Mesenchymal stem cell (in vitro differentiated cells and primary cell): ENCODE measurements at places on chromosomes 7 and 10.

- no peak overlapping the region for H3K27ac ChIP-seq
- DNase-seq: no peak
- no peaks in the 10 kb centered on the region for H3K4me1 ChIP-seq
Measured at GRCh38 chr7:128148676-128149075, 92.4 kb upstream of the LEP start.

DNA sequence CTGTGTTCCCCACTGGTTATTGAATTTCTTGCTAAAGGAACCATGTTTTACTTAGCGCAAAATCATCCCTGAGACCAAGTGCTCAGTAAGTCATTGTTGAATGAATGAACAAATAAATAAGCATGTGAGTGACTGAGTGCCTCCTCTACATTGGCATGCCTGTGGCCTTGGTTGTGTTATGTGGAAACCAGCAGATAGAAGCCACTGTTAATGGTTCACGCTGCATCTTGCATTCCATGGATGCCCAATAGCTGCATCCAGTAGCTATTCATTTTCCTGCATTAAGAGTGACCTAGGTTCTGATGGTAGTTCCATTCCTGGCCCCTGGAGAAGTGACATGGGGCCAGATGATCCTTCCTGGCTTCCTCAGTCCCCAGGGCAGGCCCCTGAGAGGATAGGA is 113.3 kb upstream of the BMPER start:
- no peaks in the 10 kb centered on the region for H3K4me1 ChIP-seq
- no peak for DNase-seq
- H3K36me3 ChIP-seq: no peaks in the 10 kb centered on the region
- H3K27ac ChIP-seq: no peak overlapping the region

GRCh38 chr10:119769886-119770285 is 44.0 kb downstream of the INPP5F start:
- no peaks in the 10 kb centered on the region for H3K27me3 ChIP-seq
- H3K4me3 ChIP-seq: no peak overlapping the region
- peak; percentile 40 for DNase-seq
- no peak overlapping the region for H3K27ac ChIP-seq
- H3K36me3 ChIP-seq: no peaks in the 10 kb centered on the region

DNA sequence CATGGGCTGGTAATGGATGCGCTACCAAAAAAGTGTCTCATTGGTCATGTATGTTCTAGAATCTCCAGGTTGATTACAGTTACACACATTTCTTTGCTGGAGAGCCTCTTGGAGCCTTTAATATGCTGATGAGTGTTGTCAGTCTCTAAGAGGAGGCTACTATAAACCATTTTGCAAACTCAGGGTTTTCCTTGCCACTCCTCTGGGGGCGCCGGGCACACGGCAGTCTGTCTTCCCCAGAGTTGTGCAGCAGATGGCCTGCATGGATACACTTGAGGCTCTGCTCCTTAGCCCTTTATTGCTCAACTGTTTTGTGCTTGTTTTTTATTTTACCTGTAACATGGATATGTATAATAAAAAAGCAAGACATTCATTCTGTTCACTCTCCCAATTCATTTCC is 196.5 kb downstream of the ACTR3B start:
- no peaks in the 10 kb centered on the region for H3K4me1 ChIP-seq
- no peaks in the 10 kb centered on the region for H3K27me3 ChIP-seq
- no peak overlapping the region for H3K4me3 ChIP-seq

DNA sequence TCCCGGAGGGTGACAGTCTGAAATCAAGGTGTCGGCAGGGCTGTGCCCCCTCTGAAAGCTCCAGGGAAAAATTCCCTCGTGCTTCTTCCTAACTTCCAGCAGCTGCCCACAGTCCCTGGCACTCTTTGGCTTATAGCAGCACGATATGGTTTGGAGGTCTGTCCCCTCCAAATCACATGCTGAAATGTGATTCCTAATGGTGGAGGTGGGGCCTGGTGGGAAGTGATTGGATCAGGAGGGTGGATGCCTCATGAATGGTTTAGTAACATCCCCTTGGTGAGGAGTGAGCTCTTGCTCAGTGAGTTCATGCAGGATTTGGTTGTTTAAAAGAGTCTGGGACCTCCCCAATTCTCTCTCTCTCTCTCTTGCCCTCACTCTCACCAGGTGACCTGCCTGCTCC is 51.1 kb downstream of the GPAM start:
- peaks cover 20% of the 10 kb centered on the region for H3K27me3 ChIP-seq
- no peak for DNase-seq
- H3K4me3 ChIP-seq: no peak overlapping the region

DNA sequence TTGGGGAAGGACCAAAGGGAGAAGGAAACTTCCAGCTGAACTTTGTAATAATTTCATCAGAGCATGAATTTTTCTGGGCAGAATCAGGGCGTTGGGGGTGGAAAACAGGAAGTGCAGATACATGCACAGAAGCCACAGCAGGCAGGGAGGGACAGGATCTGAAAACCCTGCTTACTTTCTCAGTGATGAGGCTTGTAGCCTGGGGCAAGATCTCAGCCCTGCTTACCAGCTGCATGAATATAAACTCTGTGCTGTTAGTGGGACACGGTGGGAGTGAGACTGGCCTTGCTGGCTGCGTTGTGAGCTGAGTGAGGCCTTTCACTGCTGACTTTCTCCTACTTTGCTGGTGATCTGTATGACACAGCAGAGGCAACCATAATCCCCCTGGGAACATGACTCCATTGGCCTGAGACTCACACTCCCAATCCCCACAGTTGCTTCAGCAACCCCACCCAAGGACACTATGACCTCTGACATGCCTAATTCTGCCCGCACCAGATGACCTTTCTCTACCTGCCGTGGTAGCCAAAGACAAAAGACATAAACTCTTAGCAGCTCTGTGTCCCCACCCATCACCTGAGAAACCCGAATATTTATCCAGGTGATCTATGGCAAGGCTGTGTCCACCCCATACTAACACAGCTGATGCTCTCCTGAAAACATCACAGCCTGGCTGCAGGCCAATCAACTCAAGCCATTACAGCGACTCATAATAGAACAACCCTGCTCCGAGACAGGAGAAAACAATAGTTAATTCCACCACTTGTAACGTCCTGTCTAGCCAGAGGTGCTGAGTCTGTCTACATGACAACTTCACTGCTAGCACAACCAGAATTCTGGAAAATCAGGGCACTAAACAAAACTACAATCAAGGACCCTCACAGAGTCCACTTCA is 190.7 kb upstream of the CHRM2 start:
- no peaks in the 10 kb centered on the region for H3K36me3 ChIP-seq
- peaks cover 4% of the 10 kb centered on the region for H3K4me1 ChIP-seq
- peak overlapping the region; percentile 26 for H3K27ac ChIP-seq
- peak; percentile 69 for DNase-seq
- H3K27me3 ChIP-seq: no peaks in the 10 kb centered on the region

DNA sequence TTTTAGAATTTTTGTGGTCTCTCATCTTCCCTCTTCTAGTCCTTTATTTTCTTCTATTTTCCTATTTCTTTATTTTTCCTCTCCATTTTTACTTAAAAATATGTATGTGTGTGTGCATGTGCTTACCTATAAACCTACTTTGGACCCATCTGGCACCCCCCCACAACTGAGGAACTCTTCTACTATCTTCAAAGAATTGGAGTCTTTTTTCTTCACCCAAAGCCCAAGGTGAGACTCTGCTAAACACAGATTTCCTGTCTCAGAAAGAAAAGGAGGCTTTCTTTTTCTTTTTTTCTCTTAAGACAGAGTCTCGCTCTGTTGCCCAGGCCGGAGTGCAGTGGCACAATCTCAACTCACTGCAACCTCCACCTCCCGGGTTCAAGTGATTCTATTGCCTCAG is 24.2 kb downstream of the PRTFDC1 start:
- H3K4me3 ChIP-seq: no peak overlapping the region
- peaks cover 7% of the 10 kb centered on the region for H3K36me3 ChIP-seq
- no peaks in the 10 kb centered on the region for H3K27me3 ChIP-seq
- peaks cover 1% of the 10 kb centered on the region for H3K4me1 ChIP-seq

- H3K27ac ChIP-seq: peak overlapping the region; percentile 1
- H3K4me1 ChIP-seq: peaks cover 10% of the 10 kb centered on the region
- peaks cover 77% of the 10 kb centered on the region for H3K36me3 ChIP-seq
- no peak overlapping the region for H3K4me3 ChIP-seq
- H3K27me3 ChIP-seq: no peaks in the 10 kb centered on the region
- peak; percentile 74 for DNase-seq
Measured at GRCh38 chr10:819326-819725, 112.2 kb downstream of the LARP4B start.

- no peaks in the 10 kb centered on the region for H3K27me3 ChIP-seq
- no peak overlapping the region for H3K27ac ChIP-seq
- H3K36me3 ChIP-seq: no peaks in the 10 kb centered on the region
- H3K4me3 ChIP-seq: no peak overlapping the region
- H3K4me1 ChIP-seq: peaks cover 2% of the 10 kb centered on the region
- no peak for DNase-seq
Measured at GRCh38 chr10:82817676-82818422, 942.9 kb downstream of the NRG3 start.

DNA sequence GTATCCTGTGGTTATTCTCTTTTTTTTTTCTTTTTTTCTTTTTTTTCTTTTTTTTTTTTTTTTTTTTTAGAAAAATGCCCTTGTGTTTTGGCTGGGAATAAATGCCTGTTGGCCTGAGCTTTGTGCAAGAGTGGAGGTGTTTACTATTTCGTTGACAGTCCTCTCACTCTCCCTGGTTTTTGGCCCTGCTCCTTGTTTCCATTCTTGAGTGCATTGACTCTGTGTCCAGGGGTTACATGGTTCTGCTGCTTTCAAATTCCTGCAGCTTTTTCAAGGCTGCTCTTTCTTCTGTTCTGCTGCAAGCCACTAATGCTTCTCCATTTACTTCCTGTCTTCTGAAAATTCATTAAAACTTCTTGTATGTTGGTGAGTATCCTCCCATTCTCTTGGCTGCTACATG is 59.7 kb upstream of the TBX20 start:
- H3K27ac ChIP-seq: no peak overlapping the region
- H3K27me3 ChIP-seq: no peaks in the 10 kb centered on the region
- DNase-seq: no peak

DNA sequence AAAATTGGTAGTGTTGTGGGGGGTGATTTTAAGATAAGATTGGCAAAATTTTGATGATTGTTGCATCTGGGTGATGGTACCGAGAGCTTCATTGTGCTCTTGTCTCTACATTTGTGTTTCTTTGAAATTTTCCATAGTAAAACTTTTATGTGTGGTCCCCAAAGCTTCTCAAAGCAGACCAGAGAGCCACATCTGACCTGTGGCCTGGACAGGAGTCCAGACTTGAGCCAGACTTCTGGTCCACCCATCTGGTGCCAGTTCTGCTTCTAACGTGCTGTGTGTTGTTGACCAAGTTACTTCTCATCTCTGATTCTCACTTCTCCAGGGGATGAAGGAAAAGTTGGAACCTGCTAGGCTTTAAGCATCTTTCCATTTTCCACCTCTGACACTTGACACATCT is 120.1 kb downstream of the C10orf105 start:
- no peaks in the 10 kb centered on the region for H3K36me3 ChIP-seq
- peaks cover 6% of the 10 kb centered on the region for H3K4me1 ChIP-seq
- no peaks in the 10 kb centered on the region for H3K27me3 ChIP-seq
- no peak for DNase-seq
- no peak overlapping the region for H3K27ac ChIP-seq
- H3K4me3 ChIP-seq: no peak overlapping the region

GRCh38 chr10:104306897-104307296 is 31.4 kb downstream of the ITPRIP start:
- no peak overlapping the region for H3K27ac ChIP-seq
- H3K27me3 ChIP-seq: no peaks in the 10 kb centered on the region
- H3K36me3 ChIP-seq: peaks cover 18% of the 10 kb centered on the region

- H3K4me3 ChIP-seq: peak overlapping the region; percentile 18
- peaks cover 52% of the 10 kb centered on the region for H3K27me3 ChIP-seq
- H3K36me3 ChIP-seq: no peaks in the 10 kb centered on the region
- no peak overlapping the region for H3K27ac ChIP-seq
- H3K4me1 ChIP-seq: peaks cover 21% of the 10 kb centered on the region
Measured at GRCh38 chr10:133335246-133336117, 1.2 kb downstream of the CALY start.

DNA sequence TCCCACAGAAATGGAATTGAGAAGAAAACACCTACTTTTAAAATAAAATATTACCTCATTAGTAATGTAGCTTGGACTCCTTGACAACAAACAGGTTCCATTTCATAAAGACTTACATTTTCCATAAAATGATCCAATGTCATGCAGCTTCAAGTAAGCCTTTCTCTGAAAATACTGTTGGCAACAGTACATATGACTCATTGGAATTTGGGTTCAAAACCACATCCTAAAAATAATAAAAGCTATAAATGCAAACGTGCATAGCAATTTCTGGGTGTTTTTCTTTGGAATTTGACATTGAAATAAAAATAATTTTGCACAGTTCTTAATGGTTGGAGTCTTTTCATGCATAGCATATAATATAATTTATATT is 47.9 kb downstream of the FHIP2A start:
- peaks cover 1% of the 10 kb centered on the region for H3K4me1 ChIP-seq
- peaks cover 13% of the 10 kb centered on the region for H3K36me3 ChIP-seq
- no peaks in the 10 kb centered on the region for H3K27me3 ChIP-seq
- peak; percentile 54 for DNase-seq
- H3K27ac ChIP-seq: peak overlapping the region; percentile 45

- H3K27ac ChIP-seq: no peak overlapping the region
- peaks cover 7% of the 10 kb centered on the region for H3K4me1 ChIP-seq
- no peaks in the 10 kb centered on the region for H3K36me3 ChIP-seq
- DNase-seq: no peak
- no peaks in the 10 kb centered on the region for H3K27me3 ChIP-seq
Measured at GRCh38 chr10:124300224-124300623, 118.5 kb downstream of the OAT start.

DNA sequence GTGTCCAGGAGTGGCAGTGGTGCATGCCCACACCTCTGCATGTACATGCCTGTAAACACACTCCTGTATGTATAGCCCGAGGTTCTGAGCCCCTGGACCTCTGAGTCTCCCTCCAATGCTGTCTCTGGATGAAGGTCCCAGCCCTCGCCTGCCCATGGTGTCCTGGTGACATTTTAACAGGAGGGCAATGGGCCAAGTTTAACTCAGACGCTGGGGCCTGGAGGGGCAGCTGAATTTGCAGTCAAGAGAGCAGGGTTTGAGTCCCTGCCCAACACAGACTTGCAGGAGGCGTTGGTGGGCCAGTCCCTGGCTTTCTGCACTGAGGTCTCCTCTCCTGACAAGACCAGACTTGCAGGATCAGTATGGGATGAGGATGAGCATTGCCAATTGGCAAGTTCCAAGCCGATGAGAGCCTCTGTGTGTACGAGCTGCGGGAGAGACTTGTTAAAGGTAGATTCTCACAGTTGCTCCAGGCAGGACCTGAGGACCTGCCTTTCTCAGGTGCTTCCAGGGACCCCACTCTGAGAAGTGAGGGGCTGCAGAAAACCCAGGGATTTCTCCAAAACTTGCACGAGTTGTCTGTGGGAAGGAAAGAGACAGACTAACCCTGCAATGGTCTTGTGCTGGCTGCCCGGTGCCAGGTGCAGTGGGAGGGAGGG is 141.9 kb downstream of the ELFN1 start:
- peaks cover 9% of the 10 kb centered on the region for H3K4me1 ChIP-seq
- no peaks in the 10 kb centered on the region for H3K27me3 ChIP-seq
- H3K4me3 ChIP-seq: no peak overlapping the region
- H3K36me3 ChIP-seq: no peaks in the 10 kb centered on the region
- H3K27ac ChIP-seq: no peak overlapping the region
- DNase-seq: no peak
